ENCODE measurements at places on chromosomes 5 and 9. TPM values are rescaled to one million over a fixed set of nuclear protein-coding genes. Genes with fewer than 3 reads are reported as not detected.

Gene MSX2
- 0.09 TPM for total RNA-seq

Gene FGF1
- 0.09 TPM for total RNA-seq

Gene ADAMTS6
- total RNA-seq = 77.9 TPM

Gene PAEP
- not detected for total RNA-seq

Gene IL5
- not detected for total RNA-seq

Gene SPINK7
- total RNA-seq = not detected

Gene PCDHGB7
- total RNA-seq = 5.8 TPM

Gene TMEM215
- total RNA-seq = not detected

Gene RNF183
- total RNA-seq = not detected

Gene PBX3
- 16.1 TPM for total RNA-seq

Gene ANKRD34B
- total RNA-seq = not detected

Gene CD274
- 17.7 TPM for total RNA-seq

Gene PCDHA6
- 0.56 TPM for total RNA-seq

Gene DNAJC25
- total RNA-seq = 4.0 TPM

Gene CYLC2
- total RNA-seq = not detected

Gene MPDZ
- total RNA-seq = 57.9 TPM

Gene SPATA31A3
- not detected for total RNA-seq

Gene GABRA6
- total RNA-seq = not detected

Gene SHOC1
- under 0.01 TPM for total RNA-seq

Gene LCN6
- total RNA-seq = not detected

Gene KDM4C
- 27.8 TPM for total RNA-seq

Gene DNAJC18
- 5.3 TPM for total RNA-seq

Gene TMEM252
- total RNA-seq = not detected

Gene PCDHGB2
- 2.0 TPM for total RNA-seq

Gene PAPPA
- 0.09 TPM for total RNA-seq

Gene FUT7
- not detected for total RNA-seq

Gene PCDH12
- total RNA-seq = 16.8 TPM

Gene NXNL2
- not detected for total RNA-seq

Gene DPP7
- 76.0 TPM for total RNA-seq

Gene GFPT2
- total RNA-seq = 24.8 TPM

Gene BBLN
- total RNA-seq = 19.5 TPM

Gene CDC25C
- total RNA-seq = 6.6 TPM
